ENCODE measurements at places on chromosomes 7 and 10.

- no peak for DNase-seq
Measured at GRCh38 chr7:24834128-24834798, 77.0 kb upstream of the GSDME start.

DNA sequence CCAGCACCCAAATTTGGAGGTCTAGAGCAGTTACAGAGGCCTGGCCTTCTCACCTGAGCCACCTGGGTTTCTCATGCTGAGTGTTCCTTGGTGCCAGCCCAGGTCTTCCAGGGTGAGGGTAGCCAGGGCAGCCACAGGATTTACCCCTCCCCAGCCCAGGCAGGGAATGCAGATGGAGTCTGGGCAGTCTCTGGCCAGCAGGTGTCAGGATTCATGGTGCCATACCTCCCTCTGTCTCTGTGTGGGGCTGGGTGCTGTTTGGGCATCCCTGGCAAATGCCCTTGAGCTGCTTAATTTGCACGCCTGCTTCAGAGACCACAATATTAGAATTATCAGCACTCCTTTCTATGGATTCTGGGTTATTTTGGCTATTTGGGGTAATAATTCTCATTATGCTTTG, 246.7 kb downstream of the GFRA1 start:
- DNase-seq = no peak

GRCh38 chr7:2106924-2107323, 125.8 kb downstream of the MAD1L1 start:
- no peak for DNase-seq

DNA sequence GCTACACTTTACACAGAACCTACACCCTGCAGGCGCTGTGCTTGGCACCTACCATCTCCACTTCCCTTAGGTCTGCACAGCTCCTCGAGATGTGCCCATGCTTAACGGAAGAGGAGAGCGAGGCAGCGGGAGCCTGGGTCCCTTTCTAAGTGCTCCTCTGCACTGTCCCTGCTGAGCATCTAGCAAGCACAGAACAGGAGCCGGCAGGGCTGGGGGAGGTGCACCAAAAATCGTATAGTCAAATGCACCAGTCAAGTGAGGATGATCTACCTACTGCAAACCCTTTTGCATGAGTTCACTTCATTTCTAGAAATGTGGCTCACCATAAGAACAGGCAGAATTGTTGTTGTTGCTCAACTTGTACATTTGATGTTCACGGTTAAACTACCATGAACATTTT, 267.7 kb downstream of the TNS3 start:
- DNase-seq = no peak

DNA sequence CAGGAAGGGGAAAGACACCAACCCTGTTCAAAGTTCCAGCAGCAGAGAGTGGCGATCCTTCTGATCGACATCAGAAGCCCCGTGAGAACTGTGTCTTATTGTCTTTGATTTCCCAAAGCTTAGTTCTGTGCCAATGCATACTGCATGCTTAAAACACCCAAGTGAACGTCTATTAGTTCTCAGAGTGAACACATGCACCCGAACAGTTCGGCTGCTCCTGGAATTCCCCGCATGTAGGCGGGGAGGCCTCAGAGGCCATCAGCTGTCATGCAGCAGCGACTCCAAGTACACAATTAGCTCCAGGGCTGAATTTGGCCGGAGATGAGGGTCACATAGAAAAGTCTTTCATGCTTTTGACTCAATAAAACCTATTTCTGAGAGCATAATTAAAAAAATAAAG, 276.9 kb downstream of the ZMYND11 start:
- DNase-seq = no peak

- DNase-seq = no peak
Measured at GRCh38 chr10:113712755-113713639, 33.3 kb downstream of the CASP7 start.

- no peak for DNase-seq
Measured at GRCh38 chr10:71727105-71727737, 7.6 kb upstream of the C10orf105 start.

DNA sequence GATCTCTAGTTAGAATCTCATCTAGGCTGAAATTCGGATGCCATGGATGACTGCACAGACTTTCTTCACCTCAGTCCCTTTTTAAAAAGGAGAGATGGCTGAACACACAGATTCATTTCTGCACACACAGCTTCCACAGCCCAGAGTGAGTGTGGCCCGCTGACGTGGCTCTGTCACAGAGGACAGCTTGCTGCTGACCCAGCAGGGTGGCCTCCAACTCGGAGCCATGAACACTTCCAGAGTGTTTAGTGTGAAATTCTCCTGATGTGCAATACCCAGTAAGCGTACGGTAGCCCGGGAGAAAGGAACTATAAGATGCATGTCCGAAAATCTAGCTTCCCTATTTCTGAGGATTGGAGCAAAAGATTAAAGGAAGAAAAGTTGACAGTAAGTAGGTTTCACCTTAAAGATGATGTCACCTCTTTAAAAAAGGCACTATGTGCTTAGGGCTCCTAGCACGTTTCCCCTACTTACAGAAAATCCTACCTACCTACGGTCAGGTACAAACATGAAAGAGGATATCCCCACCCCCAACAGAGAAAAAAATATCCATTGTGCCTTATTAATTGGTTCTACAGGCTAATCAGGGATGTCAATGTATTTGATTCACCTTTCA, 162.2 kb downstream of the RAPGEF5 start:
- no peak for DNase-seq

Data from NCI-H1092 (cell line).